ENCODE measurements at places on chromosomes 3 and 15.

- no peak for DNase-seq
These were observed 246.9 kb upstream of the LRTM1 start for GRCh38 chr3:55174747-55175146.

DNA sequence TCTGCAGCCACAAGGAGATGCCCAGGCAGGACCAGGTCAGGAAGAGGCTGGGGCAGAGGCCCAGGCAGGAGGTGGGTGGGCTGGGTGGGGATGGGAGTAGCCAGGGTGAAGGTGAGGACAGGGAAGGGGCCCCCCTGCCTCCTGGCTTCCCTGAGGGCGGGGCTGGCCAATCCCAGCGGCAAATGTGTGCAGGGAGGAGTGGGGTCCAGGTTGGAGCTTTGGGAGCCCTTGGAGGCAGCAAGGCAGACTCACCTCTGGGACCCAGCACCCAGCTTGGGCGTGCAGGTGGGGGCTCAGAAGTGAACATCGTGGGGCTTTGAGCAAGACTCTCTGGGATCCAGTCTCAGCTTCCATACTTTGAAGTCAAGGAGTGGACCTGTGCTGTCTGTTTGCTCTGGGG, 25.2 kb downstream of the GP9 start:
- DNase-seq: no peak

DNA sequence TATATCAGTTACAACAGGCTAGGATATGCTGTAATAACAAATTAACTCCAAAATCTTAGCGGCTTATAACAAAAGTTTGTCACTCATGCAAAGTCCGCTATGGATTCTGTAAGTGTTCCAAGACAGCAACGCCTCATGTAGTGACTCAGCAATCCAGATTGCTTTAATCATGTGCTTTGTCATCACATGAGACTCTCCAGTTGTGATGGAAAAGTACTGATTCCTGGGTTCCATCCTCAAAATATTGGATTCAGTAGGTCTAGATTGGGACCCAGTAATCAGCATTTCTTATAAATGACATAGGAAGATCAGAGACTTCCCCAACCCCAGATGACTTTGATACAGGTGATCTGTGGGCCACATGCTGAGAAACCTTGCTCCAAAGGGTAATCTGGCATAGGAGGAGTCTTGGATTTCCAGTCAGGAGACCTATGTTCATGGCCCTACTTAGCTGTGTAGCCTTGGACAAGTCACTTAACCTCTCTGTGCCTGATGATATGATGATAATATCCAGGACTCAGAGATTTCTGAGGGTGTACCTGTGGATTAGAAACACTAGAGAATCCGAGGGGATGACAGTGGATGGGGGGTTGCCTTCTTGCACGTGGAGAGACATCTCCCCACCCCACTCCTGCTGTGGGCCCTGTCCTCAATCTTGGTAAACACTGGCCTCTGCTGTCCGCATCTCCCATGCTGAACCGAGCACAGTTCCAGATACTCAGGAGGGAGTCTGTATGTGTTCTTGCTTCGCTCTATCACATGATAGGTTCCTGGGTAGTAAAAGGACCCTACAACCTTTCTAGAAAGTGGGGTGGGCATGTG, 65.5 kb downstream of the CORO2B start:
- DNase-seq: no peak

DNA sequence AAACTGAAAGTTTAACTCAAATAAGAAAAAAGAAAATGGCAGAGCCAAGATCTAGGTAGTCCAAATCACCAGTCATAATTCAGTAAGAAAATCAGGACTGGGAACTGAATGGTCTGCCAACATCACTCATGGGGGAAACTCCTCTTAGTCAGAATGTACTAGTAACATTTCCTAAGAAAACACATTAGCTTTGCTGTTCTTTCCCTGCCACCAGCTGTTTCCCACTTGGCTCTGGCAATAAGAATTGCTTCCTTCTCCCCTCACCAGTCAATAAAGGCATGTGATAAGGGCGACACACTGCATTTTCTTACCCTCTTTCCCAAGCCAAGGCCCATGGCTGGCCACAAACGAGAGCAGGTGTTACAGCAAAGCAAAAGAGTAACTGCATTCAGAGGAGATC, 46.1 kb downstream of the PIK3R4 start:
- no peak for DNase-seq

GRCh38 chr3:51966922-51967383, 301 bp downstream of the PCBP4 start:
- no peak for DNase-seq

GRCh38 chr3:41216993-41217392, 17.7 kb downstream of the CTNNB1 start:
- no peak for DNase-seq

GRCh38 chr3:54575618-54575960, 352.3 kb downstream of the LRTM1 start:
- no peak for DNase-seq

GRCh38 chr3:69579306-69580041, 159.8 kb upstream of the MITF start:
- DNase-seq: no peak

GRCh38 chr3:130789782-130790322, 43.2 kb upstream of the PIK3R4 start:
- DNase-seq: no peak

GRCh38 chr3:64578062-64578770, 109.6 kb downstream of the ADAMTS9 start:
- DNase-seq: no peak

DNA sequence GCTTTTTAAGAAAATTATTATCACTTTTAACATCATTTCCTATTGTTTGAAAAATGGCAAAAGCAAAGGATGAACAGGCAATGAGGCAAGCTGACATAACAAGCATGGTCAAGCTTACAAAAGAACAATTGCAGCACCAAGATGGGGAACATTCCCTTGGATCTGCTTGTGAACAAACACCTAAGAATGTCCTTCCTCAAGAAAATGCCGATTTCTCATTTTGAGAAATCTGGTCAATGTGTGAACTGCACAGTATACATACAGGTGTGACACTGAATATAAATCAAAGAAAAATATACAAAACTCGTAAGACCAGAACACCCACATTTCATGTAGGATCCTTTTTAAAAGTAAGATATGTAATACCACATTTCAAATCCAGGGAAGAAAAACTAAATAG, 58.9 kb downstream of the LRRFIP2 start:
- DNase-seq: no peak

GRCh38 chr3:141945726-141946485, 69.5 kb downstream of the ATP1B3 start:
- DNase-seq: no peak

GRCh38 chr15:100050877-100051786, 290.6 kb downstream of the ADAMTS17 start:
- DNase-seq: no peak

DNA sequence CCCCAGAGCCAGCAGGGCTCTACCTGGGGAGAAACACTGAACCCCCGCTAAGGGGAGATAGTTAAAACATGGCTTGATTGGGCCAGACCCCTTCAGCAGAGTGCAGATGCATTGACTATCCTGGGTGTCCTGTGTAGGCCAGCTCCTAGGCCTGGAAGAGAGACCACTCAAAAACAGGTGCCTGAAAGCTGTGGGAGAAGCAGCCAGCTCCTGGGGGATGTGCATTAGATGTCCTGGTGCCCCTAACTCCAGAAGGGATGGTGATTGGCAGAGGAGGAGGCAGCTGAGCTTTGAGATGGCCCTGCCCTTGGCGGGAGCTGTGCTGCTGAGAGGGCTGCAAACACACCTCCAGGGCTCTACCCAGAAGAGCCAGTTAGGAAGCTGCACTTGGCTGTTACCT, 89.3 kb upstream of the PLXNA1 start:
- no peak for DNase-seq

DNA sequence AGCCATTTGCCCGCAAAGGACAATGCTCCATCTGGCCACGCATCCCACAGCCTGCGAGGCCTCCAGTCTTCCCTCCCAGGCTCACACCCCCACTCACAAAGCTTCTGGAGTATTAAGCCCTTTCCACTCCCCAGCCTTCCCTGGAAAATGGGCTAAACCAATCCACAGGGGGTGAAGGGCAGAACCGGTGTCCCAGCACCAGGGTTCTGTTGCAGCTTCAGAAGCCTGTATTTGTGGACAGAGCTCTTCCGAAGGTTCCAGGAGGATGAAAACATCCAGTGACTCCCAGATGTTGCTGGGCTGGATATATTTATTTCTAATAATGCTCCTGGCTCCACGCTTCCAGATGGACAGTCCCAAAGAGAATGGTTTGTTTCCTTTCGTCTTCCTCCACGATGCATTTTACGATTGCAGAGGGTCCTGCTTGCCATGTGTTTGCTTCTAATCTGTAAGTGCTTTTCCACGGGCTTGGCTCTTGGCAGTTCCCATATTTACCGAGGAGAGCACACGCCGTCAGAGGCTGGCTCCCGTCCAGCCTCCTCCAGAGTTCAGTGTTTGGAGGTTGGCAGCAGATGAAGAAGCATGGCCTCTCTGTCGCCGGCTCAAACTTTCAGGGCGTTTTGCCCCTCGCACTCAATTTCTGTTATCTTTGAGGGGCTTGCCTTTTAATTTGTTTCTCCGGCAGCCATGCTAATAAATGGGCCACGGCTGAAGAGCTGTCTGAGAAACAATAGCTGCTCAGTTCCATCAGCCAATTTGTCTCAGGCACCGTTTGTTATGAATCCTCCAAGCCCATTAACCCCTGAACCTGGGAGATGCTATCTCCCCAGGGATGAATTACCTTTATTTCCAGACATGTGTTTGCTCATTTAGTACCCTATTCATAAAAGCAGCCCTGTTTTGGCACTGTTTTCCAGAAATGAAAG, 367.9 kb upstream of the PROK2 start:
- no peak for DNase-seq

GRCh38 chr3:42805141-42805821, 991 bp upstream of the HIGD1A start:
- DNase-seq: no peak

GRCh38 chr3:188052169-188053035, 101.6 kb upstream of the LPP start:
- DNase-seq: no peak

- no peak for DNase-seq
These were observed 59.5 kb upstream of the PLXNA1 start for GRCh38 chr3:126923423-126923822.

GRCh38 chr3:126646674-126647073, 8.2 kb downstream of the TXNRD3 start:
- no peak for DNase-seq

DNA sequence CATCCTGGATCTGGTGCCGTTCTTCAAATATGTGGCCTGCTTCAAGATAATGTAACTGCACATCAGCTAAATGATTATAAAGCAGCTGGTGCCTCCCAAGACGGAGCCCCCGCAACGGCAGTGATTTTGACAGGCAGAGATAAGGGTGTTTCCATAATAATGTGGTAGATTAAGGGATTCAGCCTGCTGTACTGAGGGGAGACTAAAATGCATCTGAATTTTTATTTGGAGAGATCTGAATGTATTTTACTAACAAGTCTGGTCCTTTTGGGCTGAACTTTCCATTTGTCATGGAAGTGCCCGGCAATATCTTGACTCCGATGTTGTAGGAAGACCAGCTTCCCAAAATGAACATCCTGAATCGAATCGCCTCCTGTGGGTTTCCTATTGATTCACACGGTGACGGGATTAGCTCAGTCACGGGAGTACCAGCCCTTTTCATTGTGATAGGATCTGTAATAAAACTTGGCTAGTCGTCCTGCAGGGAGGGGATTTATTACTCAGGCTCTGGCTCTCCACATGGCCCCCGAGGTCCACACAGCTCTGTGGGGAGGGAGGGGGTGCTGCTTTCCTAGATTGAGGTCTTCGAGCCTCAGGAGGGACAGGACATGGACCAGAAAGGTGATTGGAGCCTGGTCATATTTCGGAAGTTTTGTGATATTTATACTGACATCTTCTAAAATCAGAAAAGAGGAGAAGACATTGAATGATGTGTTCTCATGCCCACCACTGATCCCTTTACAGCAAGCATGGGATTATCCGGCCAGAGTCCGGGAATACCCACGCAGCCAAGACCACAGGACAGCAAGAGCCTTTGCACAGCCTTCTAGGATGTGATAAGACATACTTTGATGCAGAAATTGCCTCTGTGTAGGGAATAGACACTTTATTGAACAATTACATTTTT, 2.5 kb upstream of the PCSK6 start:
- no peak for DNase-seq

DNA sequence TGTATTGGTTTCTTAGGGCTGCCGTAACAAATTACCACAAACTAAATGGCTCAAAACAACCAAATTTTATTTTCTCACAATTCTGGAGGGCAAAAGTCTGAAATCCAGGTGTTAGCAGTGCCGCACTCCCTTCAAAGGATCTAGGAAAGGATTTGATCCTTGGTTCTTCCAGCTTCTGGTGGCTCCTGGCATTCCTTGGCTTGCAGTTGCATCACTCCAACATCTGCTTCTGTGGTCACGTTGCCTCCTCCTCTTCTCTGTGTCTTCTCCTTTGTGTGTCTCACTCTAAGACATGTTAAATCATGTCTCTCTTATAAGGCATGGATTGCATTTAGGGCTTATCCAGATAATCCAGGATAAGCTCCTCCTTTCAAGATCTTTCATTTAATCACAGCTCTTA, 262.2 kb downstream of the MEX3B start:
- DNase-seq: no peak

DNA sequence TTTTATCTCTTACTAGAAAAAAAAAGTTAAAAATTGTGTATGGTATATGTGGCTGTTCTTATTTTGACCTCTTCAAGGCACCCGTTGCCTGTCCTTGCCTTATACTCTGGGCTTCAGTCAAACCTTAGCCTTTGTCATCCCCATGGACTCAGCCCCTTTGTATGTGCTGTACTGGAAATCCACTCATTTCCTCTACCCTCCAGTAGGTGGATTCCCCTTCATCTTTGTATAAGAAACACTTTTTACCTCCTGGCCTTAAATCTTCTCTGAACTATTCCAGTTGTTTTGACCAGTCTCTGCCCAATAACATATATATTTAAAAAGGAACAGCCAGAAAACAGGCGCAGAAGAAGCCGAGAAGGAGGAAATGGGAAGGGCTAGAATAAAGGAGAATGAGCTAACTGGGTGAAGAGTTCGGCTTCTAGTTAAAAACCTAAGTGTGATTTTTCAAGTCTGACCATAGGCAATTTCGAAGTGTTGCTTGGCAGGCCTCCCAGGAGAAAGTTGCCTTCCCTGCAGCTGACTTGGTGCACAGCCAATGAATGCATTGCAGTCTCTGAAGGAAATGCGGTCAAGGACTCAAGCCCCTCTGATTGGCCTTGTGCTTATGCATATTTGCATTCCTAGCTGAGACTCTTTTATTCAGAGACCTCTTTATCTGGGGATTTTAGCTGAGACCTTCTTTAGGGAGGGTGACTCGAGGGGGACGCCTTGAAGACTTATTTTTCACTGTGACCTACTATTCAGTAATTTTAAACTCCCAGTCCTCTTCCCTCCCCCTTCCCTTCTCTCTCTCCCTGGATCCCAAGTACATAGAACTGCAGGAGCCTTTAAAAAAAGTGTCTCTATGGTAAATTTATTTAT, 277.4 kb downstream of the ROBO1 start:
- DNase-seq: no peak

DNA sequence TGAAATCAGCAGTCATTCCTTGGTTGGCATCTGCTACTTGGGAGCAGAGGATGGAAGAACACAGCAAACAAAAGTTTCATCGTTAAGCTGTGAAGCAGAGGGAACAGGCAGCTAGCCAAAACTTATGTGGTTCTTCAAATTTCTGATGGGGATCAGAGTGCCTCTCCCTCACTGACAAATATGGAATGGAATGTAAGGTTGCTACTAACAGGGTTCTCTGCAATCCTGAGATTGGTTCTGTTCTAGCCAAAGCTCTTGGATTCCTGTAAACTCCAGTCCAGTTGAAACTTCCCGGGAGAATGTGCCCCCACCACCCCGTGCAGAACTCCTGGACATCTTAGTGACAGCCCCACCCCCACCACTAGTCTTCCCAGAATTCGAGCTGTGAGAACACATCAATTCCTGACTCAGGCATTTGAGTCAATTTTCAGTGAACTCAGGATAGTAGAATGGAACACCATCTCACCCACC, 55.9 kb upstream of the PHLDB2 start:
- DNase-seq: no peak

GRCh38 chr3:10370429-10370828, 49.5 kb upstream of the SEC13 start:
- no peak for DNase-seq

Data from stimulated activated CD4-positive, alpha-beta T cell treated with anti-CD3 and anti-CD28 coated beads, Interleukin-15, amount 100 ng/mL, for 1 hour (primary cell).